ENCODE measurements at places on chromosomes 12 and 14. TPM values are rescaled to one million over a fixed set of nuclear protein-coding genes. Genes with fewer than 3 reads are reported as not detected.
A peak's percentile ranks its signal among the peaks of the same experiment; 100 is the strongest.

Gene CAPS2
- 12.6 TPM for total RNA-seq

Gene TAS2R46
- total RNA-seq: 0.28 TPM

Gene PLEK2
- 0.76 TPM for total RNA-seq

DNA sequence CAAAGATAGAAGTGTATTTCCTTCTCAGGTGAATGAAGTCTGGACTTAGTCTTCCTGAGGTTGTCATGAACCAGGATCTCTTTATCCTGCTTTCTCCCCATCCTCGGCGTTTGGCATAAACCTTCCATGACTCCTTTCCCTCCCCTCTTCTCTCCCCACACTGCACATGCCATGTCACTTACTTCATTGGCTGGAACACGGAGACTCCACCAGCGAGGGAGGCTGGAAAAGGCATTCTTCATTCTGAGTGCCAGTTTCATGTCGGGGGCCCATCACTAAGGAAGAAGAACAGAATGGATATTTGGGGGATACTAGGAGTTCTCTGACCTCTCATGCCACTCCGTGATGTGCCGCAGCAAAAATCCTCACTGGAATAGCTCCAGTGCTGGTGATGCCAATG is 105.6 kb downstream of the VCPKMT start:
- H3K27ac ChIP-seq: no peak overlapping the region
- H3K4me1 ChIP-seq: no peaks in the 10 kb centered on the region
- no peaks in the 10 kb centered on the region for H3K27me3 ChIP-seq
- H3K4me3 ChIP-seq: no peak overlapping the region
- DNase-seq: no peak

DNA sequence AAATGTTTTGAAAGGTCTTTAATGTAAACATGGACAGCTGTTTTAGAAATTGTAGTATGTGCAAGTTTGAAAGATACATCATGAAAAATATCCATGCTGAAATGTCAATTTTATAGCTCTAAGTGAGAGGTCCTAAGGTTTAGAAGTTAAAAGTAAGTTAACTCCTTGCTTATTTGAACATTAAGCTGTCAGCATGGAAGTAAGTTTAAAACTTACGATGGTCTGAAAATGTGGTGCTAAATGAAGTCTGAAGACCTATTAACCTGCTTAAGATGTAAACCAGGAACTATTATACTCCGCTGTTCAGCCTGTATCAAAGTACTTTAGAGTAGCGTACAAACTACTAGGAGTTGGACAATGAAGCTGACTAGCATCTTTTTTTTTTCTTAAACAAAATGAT is 1082.4 kb downstream of the TMTC2 start:
- no peaks in the 10 kb centered on the region for H3K36me3 ChIP-seq
- H3K27ac ChIP-seq: no peak overlapping the region
- no peaks in the 10 kb centered on the region for H3K4me1 ChIP-seq

- no peaks in the 10 kb centered on the region for H3K36me3 ChIP-seq
- no peak overlapping the region for H3K4me3 ChIP-seq
- H3K4me1 ChIP-seq: no peaks in the 10 kb centered on the region
- H3K27me3 ChIP-seq: no peaks in the 10 kb centered on the region
- H3K27ac ChIP-seq: no peak overlapping the region
Measured at GRCh38 chr12:87425942-87426554, 603.2 kb downstream of the C12orf50 start.

GRCh38 chr12:25186788-25187402 is 8.1 kb downstream of the DNAI7 start:
- no peak overlapping the region for H3K27ac ChIP-seq
- H3K36me3 ChIP-seq: no peaks in the 10 kb centered on the region
- H3K4me3 ChIP-seq: no peak overlapping the region
- H3K4me1 ChIP-seq: no peaks in the 10 kb centered on the region
- DNase-seq: no peak

DNA sequence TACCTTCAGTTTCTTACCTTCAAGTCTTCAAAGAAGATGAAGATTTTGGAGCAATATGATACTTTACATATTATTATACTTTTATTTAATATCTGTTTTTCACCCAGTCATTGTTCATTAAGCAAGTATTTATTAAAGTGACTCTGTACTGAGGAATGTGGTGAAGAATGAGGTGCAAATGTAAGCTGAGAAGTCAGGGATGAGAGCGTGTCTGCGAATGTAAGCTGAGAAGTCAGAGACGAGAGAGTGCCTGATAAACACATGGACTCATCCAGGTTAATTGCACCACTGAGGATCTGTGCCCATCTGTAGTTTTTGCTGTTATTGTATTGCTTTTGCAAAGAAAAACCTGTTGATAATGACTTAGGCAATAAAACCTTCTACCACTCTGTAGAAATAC is 211.9 kb upstream of the FAR2 start:
- no peaks in the 10 kb centered on the region for H3K4me1 ChIP-seq
- no peak overlapping the region for H3K4me3 ChIP-seq
- no peak for DNase-seq
- no peaks in the 10 kb centered on the region for H3K27me3 ChIP-seq
- no peaks in the 10 kb centered on the region for H3K36me3 ChIP-seq

DNA sequence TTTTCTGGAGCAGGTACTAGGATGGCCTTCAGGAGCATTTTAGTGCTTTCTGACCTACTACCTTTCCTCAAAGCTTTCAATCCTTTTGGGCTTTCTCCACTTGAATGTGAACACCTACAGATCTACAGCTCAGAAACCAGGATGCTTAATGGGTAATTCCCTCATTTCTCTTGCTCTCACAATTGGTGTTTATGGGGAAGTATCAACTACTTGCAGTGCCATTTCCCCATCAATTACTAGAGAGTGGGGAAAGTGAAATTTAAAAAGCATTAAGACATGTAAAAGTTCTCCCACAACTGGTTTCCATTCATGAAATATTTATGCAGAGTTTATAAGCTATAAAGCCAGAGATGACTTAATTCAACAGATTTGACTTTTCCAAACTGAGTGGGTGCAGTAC is 2.1 kb upstream of the YY1 start:
- peak overlapping the region; percentile 100 for H3K4me3 ChIP-seq
- no peaks in the 10 kb centered on the region for H3K27me3 ChIP-seq
- no peak for DNase-seq
- peaks cover 28% of the 10 kb centered on the region for H3K4me1 ChIP-seq
- peaks cover 5% of the 10 kb centered on the region for H3K36me3 ChIP-seq
- no peak overlapping the region for H3K27ac ChIP-seq

- H3K4me3 ChIP-seq: no peak overlapping the region
- H3K36me3 ChIP-seq: peaks cover 2% of the 10 kb centered on the region
- H3K4me1 ChIP-seq: no peaks in the 10 kb centered on the region
- no peak for DNase-seq
- H3K27ac ChIP-seq: no peak overlapping the region
Measured at GRCh38 chr14:75690010-75690409, 29.0 kb downstream of the TTLL5 start.

Measured in heart right ventricle (tissue), 16 donors.